ENCODE measurements at places on chromosomes 6 and 20.
A peak's percentile ranks its signal among the peaks of the same experiment; 100 is the strongest.

- DNase-seq: no peak
Measured at GRCh38 chr6:7074870-7075269, 32.9 kb upstream of the RREB1 start.

DNA sequence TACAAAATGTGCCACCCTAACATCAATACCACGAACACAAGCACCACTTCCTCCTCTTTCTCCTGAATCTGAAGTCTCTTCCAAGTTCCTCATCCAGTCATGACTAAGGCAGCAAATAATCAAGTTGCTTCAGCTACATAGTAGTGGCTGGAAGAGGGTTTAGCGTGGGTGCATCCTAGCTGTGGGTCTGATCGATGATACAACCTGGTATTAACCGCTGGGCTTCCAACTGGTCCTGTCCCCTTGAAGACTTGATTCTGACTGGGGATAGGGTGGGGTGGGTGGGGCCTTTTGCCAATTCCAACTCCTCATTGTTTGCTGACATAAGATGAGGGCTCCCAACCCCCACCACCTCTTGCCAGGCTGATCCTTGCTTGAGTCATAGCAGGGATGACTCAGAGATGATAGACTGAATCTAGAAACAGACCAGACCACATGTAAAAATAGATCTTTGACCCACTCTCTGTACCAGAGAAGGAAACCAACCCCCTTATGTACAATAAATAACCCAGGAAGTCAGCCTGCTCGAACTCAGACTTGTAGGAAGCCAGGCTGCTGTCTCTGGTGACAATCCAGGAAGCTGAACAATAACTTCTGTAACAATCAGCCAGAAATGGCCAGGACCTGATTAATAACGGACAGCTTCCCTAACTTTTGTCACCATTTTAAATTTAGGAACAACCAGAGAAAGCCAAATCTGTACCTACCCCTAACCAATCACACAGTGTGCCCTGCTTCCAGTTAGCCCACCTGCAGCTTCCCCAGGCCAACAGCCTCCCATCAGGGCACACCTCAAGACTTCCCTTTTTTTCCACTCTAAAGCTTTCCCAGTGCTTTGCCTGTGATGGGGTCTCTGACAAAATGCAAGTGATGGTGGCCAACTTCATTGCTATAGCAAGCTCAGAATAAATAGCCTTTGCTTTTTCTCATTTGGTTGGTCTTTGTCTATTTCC, 68.9 kb upstream of the FAM184A start:
- peak; percentile 53 for DNase-seq

GRCh38 chr6:3575701-3576100, 118.9 kb upstream of the SLC22A23 start:
- no peak for DNase-seq

- no peak for DNase-seq
Measured at GRCh38 chr20:20969701-20970280, 136.4 kb downstream of the LINC00237 start.

- DNase-seq: no peak
Measured at GRCh38 chr6:36314221-36315014, 22.3 kb downstream of the BNIP5 start.

DNA sequence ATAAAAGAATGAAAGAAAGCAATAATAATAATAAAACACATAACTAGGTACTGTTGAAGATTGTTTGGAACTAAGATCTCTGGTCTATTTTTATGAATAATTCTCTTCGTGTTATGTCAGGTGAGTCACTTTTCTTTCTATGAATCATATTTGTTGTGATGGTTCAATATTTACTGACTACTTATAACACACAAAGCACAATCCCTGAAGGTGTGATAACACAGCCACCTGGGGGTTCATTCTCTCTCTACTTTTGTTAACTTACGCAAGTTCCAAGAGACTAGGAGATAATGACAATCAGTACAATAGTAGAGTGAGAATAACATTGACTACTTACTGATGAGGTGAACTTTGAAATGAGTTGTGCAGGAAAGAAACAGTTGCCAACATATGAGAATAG, 149.9 kb downstream of the IBTK start:
- DNase-seq: no peak

- no peak for DNase-seq
Measured at GRCh38 chr6:160279850-160280249, 21.2 kb upstream of the SLC22A2 start.

- DNase-seq: peak; percentile 26
Measured at GRCh38 chr6:125748406-125749172, 843 bp upstream of the HEY2 start.

- DNase-seq: no peak
Measured at GRCh38 chr6:167528239-167528638, 203.4 kb downstream of the TTLL2 start.

DNA sequence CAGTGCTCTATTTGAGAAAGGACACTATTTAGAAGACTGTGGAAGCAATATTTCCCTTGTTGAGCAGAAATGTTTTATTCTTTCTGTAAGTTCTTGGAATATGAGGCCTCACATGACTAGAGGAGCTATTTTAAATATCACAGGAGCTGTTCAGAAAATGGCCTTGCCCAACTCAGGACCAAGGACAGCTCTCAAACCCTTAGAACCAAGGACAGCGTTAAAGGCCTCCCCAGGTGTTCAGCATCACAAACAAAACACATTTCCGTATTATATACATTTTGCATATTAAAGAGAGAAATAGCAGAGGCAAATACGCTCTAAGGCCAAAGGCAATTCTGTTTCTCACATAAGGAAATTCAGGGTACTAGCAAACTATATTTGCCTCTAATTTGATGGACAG, 631.4 kb downstream of the CDH26 start:
- DNase-seq: no peak

DNA sequence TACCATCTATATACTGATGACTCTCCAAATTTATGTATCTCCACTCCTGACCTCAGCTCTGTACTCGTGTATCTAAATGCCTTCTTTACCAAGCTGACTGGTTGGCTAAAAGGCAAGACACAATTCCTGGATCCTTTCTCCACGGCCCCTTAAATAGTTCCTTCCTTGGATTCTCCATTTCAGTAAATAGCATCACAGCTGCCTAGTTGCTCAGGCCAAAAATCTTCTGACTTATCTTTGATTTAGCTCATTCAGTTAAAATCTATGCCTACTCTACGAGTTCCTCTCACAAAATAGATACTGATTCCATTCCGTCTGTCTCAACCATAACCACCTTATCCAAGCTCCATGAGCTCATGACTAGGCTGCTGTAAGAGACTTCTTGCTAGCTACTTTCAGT, 49.5 kb upstream of the LY86 start:
- DNase-seq: no peak

DNA sequence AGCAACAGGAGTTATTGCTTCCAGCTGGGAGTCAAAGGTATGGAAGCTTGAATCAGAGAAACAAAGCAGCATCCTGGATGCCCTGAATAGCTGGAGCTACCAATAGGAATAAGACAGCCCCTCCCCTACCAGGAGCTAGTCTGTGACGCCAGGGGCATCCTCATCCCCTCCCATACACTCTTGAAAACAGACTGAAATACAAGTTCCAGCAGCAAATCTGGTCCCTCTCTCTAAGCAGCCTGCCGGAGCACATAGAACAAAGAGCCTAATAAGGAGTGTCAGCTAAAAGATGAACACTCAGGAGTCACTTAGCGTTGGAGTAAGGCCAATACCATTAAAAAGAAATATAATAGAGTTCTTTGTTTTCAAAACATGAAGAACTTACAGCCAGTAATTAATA, 25.6 kb downstream of the FILIP1 start:
- no peak for DNase-seq

DNA sequence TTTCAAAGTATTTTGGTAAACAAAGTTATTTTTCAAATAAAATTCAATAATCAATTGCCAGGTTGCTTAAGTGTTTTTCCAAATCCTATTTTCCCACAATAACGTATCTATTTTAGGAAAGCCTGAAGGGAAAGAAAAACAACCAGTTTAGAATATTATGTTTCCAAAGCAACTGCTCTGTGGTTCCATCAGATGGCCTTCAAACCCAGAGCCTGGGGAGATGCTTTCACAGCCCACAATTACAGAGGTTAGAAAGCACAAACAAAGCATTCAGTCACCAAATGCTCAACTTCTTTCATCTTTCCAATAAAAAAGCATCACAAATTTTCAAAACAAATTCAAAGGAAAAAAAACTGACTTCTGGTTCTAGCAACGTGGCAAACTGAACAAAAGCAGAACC, 66.0 kb downstream of the ELOVL5 start:
- DNase-seq: no peak

- no peak for DNase-seq
Measured at GRCh38 chr6:95325916-95326315, 251.4 kb upstream of the MANEA start.

DNA sequence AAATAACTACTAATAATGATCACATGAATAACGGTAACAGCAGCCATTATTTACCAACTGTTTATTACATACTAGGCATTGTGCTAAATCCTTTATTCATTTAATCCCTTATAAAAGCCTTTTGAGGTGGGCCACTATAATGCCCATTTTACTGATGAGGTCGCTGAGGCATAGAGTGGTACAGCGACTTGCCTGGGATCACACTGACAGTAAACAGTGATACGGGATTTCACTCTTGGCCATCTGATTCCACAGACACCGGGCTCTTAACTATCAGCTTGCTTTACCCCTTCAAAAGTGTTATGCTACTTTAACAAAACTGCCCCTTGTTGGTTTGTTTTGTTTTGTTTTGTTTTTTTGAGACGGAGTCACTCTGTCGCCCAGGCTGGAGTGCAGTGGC, 2.2 kb upstream of the RAB22A start:
- no peak for DNase-seq

DNA sequence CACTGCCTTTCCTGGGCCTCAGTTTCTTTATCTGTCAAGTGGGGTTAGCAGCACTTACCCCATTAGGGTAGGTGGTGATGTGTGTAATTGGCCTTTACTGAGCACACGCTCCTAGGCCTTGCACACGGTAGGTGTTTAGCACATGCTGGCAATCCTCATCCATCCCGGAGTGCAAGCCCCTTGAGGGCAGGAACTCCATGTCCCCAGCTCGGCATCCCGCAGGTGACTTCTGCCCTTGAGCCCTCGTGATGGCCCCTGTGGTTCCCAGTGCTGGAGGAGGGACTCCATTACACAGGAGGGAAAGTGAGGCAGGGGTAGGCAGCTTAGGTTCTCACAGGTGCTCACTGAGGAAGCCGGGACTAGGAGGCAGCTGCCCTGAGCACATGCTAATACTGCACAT, 40.0 kb downstream of the MYH7B start:
- DNase-seq: no peak

GRCh38 chr6:16179063-16179462, 50.2 kb downstream of the MYLIP start:
- DNase-seq: no peak

- DNase-seq: peak; percentile 16
Measured at GRCh38 chr6:11164717-11165646, 53.5 kb upstream of the ERVFRD-1 start.

Measured in CD4-positive, alpha-beta T cell treated with Interleukin-4 for 1 hour (primary cell).